ENCODE measurements at places on chromosomes 6 and 20. TPM values are rescaled to one million over a fixed set of nuclear protein-coding genes. Genes with fewer than 3 reads are reported as not detected.

Gene CRISP2
- total RNA-seq = 0.22 TPM

- H3K27ac ChIP-seq = no peak overlapping the region
- DNase-seq = no peak
- H3K4me1 ChIP-seq = peaks cover 4% of the 10 kb centered on the region
- no peak overlapping the region for H3K4me3 ChIP-seq
- H3K36me3 ChIP-seq = no peaks in the 10 kb centered on the region
Measured at GRCh38 chr20:13029687-13030375, 21.1 kb downstream of the SPTLC3 start.

Gene OPRL1
- 0.89 TPM for total RNA-seq

Gene BPIFA1
- total RNA-seq = not detected

- DNase-seq = no peak
- no peaks in the 10 kb centered on the region for H3K4me1 ChIP-seq
- H3K36me3 ChIP-seq = no peaks in the 10 kb centered on the region
- no peak overlapping the region for H3K27ac ChIP-seq
Measured at GRCh38 chr6:100088009-100088408, 94.0 kb upstream of the MCHR2 start.

DNA sequence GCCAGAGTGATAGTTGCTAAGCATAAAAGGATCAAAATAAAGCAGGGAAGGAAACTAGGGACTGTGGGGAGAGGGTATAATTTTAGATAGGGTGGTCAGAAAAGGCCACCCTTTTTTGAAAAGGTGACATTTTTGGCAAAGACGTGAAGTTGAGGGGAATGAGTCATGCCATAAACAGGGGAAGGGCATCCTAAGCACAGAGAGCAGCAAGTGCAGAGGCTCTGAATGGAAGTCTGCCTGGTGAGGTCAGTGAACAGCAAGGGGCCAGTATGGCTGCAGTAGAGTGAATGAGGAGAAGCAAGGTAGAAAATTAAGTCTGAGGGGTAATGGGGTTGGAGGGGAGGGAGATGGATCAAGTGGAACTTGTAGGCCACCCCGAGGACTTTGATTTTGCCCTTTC lies 2.4 kb downstream of the KLC4 start:
- H3K36me3 ChIP-seq = no peaks in the 10 kb centered on the region
- peaks cover 24% of the 10 kb centered on the region for H3K4me1 ChIP-seq
- H3K4me3 ChIP-seq = no peak overlapping the region
- no peak overlapping the region for H3K27ac ChIP-seq

- no peaks in the 10 kb centered on the region for H3K27me3 ChIP-seq
- peaks cover 5% of the 10 kb centered on the region for H3K4me1 ChIP-seq
- no peak overlapping the region for H3K27ac ChIP-seq
Measured at GRCh38 chr6:128271011-128271410, 249.4 kb downstream of the PTPRK start.

DNA sequence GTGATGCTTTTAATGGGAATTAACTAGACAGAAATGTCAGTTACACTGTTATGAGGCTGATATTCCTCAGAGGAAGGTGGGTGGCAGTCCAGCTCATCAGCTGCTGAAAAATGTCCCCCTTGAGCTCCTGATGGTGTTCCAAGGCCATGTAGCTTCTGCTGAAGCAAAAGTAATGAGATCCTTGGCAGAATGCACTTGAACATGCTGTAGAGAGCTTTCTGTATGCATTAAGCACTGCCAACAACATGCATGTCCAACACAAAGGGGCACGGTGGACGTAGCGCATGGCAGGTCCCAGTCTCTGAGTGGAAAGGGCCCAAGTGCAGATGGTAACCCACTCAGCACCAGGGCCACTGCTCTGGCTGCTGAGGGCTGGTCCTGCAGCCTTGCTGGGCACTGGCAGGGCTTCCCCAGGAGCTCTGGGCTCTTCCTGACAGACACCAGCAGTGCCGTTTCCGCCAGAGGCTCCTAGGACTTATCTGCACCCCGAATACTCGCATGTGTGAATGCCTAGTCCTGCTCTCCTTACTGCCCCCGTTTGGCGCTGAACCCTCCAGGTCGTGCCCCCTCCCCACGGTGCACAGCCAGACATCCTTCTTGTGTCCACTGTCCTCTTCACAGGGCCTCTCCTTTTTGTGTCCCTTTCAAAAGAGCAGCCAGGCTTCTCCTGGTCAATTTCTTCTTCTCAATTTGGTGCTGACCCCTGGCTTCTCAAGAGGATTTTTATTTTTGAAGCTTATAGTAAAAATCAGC lies 18.6 kb upstream of the SYNDIG1 start:
- no peak for DNase-seq
- no peak overlapping the region for H3K27ac ChIP-seq
- H3K4me1 ChIP-seq = no peaks in the 10 kb centered on the region
- H3K27me3 ChIP-seq = no peaks in the 10 kb centered on the region
- no peak overlapping the region for H3K4me3 ChIP-seq

- no peaks in the 10 kb centered on the region for H3K36me3 ChIP-seq
- H3K4me1 ChIP-seq = no peaks in the 10 kb centered on the region
- no peak for DNase-seq
- no peaks in the 10 kb centered on the region for H3K27me3 ChIP-seq
Measured at GRCh38 chr6:150698391-150698790, 98.7 kb downstream of the PLEKHG1 start.

DNA sequence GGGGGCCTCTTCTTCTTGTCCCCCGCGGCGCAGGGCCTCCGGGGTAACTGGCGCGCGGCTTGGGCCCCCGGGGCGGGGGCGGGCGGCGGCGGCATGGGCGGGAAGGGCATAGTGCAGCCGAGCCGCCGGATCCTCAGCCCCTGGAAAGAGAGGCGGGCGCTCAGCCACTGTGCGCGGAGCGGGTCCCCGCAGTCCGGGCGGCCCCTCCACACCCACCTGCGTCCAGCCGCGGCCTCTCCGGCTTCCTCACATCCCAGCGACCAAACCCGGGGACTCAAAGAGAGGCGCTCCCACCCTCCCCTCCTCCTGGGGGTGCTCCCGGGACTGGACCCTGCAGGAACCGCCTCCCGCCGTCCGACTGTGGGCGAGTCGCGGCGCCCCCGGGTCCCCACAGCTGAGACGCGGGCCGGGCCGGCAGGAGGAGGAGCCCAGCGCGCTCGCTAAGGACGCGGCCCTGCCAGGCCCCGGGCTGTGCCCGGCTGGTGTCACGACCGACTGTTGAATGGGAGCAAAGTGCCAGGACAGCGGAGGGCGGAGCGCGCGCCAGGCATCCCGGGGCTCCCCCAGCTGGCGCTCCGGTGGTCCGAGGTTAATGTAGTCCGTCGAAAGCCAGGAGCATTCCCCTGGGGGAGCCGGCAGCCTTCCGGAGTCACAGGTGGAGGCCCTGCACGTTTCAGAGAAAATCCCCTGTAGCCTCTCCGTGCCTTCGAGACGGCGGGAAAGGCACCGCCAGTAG lies at the start of gene PRR18:
Gene PRR18 (minus strand): TSS at position 360 of the 736 bp plus-strand sequence. CDS start 250 bp downstream, at position 110.
- H3K4me3 ChIP-seq = peak within 1 kb of the TSS; percentile 31
- peak; percentile 79 for DNase-seq
- H3K27me3 ChIP-seq = no peaks in the 10 kb centered on the region
- H3K27ac ChIP-seq = no peak within 1 kb of the TSS
- no peaks in the 10 kb centered on the region for H3K4me1 ChIP-seq

Gene DUSP15
- total RNA-seq = 1.6 TPM

GRCh38 chr6:81759782-81760181 lies 7.3 kb upstream of the TENT5A start:
- no peaks in the 10 kb centered on the region for H3K27me3 ChIP-seq
- peaks cover 6% of the 10 kb centered on the region for H3K4me1 ChIP-seq
- no peak overlapping the region for H3K27ac ChIP-seq
- H3K36me3 ChIP-seq = no peaks in the 10 kb centered on the region
- H3K4me3 ChIP-seq = no peak overlapping the region

- no peak overlapping the region for H3K4me3 ChIP-seq
- H3K27me3 ChIP-seq = no peaks in the 10 kb centered on the region
- H3K36me3 ChIP-seq = no peaks in the 10 kb centered on the region
- no peaks in the 10 kb centered on the region for H3K4me1 ChIP-seq
- no peak overlapping the region for H3K27ac ChIP-seq
- DNase-seq = no peak
Measured at GRCh38 chr20:7301807-7302206, 534.3 kb downstream of the BMP2 start.

DNA sequence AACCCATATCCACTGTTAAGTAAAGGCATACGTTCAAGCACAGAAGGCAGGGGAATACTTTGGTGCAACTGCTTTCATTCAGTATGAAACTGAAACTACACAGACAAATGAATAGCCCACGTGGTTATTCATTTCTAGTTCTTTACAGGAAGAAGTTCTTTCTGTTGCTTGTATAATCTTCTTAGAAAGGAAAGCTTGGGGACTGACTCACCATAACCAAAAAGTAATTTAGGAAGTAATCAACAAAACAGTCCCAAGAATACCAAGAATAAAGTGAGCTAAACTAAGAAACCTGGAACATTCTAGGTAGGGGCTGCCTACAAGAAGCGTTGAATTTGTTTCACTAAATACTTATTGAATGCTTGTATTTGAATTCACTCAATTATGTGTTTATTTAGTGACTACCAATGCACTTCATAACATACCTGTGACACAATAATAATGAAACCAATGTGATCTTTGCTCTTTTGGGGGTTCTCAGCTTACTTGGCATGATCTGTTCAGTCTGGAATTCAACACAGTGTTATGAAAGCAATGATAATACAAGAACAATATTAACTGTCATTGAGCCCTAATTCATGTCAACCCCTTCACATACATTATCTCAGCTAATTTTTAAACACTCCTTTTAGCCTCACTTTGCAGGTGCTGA lies 25.1 kb upstream of the KIAA0408 start:
- H3K4me1 ChIP-seq = no peaks in the 10 kb centered on the region
- H3K4me3 ChIP-seq = no peak overlapping the region
- no peak for DNase-seq
- peak overlapping the region; percentile 12 for H3K27ac ChIP-seq
- H3K36me3 ChIP-seq = no peaks in the 10 kb centered on the region
- H3K27me3 ChIP-seq = no peaks in the 10 kb centered on the region

Gene TMEM239
- not detected for total RNA-seq

Gene RHAG
- total RNA-seq = not detected

- no peaks in the 10 kb centered on the region for H3K4me1 ChIP-seq
- H3K36me3 ChIP-seq = no peaks in the 10 kb centered on the region
- DNase-seq = no peak
- no peak overlapping the region for H3K27ac ChIP-seq
- no peak overlapping the region for H3K4me3 ChIP-seq
Measured at GRCh38 chr6:42407379-42407778, 44.3 kb downstream of the TRERF1 start.

- H3K4me3 ChIP-seq = no peak overlapping the region
- no peaks in the 10 kb centered on the region for H3K27me3 ChIP-seq
- H3K36me3 ChIP-seq = no peaks in the 10 kb centered on the region
Measured at GRCh38 chr6:16488813-16489212, 250.4 kb downstream of the GMPR start.

GRCh38 chr6:8100159-8100854 lies 2.0 kb downstream of the EEF1E1 start:
- H3K27me3 ChIP-seq = no peaks in the 10 kb centered on the region
- H3K4me1 ChIP-seq = peaks cover 12% of the 10 kb centered on the region
- DNase-seq = no peak
- peak overlapping the region; percentile 17 for H3K4me3 ChIP-seq

Gene ZMYND8
- 25.6 TPM for total RNA-seq

DNA sequence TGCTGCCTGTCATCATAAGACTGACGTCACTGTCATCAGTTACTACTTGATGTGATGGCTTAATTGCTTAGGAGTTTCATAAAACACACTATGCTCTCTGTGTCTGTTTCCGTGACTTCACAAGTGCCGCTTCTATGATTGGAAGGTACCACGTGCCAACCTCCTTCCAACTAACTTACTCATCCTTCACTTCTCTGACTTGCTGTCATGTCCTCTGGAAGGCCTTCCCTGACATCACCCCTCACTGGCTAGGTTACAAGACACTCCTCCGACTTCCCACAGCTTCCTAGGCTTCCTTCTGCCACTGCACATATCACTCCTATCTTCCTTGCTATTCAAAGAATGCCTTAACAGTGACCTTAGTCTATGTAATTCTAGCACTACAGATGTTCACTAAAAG lies 20.4 kb downstream of the SERINC3 start:
- no peak for DNase-seq
- no peaks in the 10 kb centered on the region for H3K27me3 ChIP-seq
- H3K27ac ChIP-seq = no peak overlapping the region

Gene ZSCAN31
- total RNA-seq = 6.8 TPM

- H3K36me3 ChIP-seq = no peaks in the 10 kb centered on the region
- no peak for DNase-seq
- no peaks in the 10 kb centered on the region for H3K4me1 ChIP-seq
- H3K27me3 ChIP-seq = no peaks in the 10 kb centered on the region
- no peak overlapping the region for H3K4me3 ChIP-seq
Measured at GRCh38 chr6:47057830-47058540, 15.9 kb upstream of the ADGRF1 start.

GRCh38 chr6:157561414-157561790 lies 180.4 kb downstream of the ZDHHC14 start:
- no peak for DNase-seq
- no peaks in the 10 kb centered on the region for H3K27me3 ChIP-seq
- H3K27ac ChIP-seq = no peak overlapping the region
- no peak overlapping the region for H3K4me3 ChIP-seq

DNA sequence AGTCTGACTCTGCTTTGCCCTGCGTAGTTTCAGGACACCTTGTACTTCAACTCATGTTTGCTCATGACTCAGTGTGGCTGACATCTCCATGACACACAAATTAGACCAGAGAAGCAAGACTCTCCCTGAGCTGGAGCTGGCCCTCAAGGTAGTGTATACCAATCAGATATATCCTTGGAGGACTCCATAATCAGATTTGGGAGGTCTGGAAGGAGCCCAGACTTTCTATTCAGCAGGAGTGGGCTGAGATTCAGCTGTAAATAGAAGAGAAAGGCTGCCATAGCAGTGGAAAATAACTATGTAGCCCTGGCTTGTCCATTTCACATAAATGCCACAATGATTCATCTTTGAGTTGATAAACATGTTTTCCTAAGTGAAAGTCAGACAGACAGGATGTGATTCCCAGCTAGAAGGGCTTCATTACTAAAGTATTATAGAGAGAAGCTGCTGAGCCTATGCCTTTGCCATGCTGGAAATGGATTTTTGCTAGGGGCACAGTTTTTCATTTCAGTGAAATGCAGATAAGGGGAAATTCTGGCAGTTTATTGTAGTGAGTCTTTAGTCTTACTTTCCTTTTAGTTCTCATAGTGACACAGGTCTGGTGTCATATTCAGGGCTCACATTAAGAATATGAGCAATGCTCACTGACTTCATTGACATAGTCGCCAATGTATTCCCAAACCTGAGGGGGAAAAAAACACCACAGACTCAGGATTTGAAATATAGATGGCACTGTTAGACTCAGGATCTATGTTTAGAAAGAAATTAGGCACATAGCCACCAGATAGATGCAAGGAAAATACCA lies 95.3 kb downstream of the CLVS2 start:
- no peaks in the 10 kb centered on the region for H3K4me1 ChIP-seq
- H3K4me3 ChIP-seq = no peak overlapping the region
- no peaks in the 10 kb centered on the region for H3K27me3 ChIP-seq
- no peak overlapping the region for H3K27ac ChIP-seq
- H3K36me3 ChIP-seq = no peaks in the 10 kb centered on the region
- DNase-seq = no peak

- no peaks in the 10 kb centered on the region for H3K27me3 ChIP-seq
- no peaks in the 10 kb centered on the region for H3K36me3 ChIP-seq
- H3K4me1 ChIP-seq = no peaks in the 10 kb centered on the region
- no peak for DNase-seq
- no peak overlapping the region for H3K4me3 ChIP-seq
Measured at GRCh38 chr6:169326067-169326799, 72.6 kb upstream of the THBS2 start.

Measured in pancreas (tissue), 10 donors.